OCI-M1 (cell line): ENCODE measurements at places on chromosomes 4 and X.

- DNase-seq: no peak
These were observed 933.9 kb upstream of the EPHA5 start for GRCh38 chr4:66604192-66604591.

DNA sequence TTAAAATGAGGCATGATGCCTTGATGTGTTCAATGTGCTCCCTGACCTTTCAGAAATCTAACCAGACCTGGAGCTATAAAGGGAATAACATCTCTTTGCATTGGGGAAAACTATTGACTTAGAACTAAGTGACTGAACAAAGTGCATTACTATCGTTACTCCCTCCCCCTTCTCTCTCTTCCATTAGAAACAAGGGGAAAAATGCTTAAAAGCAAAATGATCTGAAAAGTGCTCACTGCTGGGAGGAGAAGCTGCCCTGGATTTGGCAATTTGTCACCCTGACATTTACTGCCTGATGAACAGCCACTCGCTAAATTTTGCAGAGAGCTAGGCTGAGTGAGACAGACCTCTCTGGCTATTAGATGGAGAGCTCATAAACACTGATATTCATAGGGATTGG lies 48.6 kb upstream of the PARM1 start:
- no peak for DNase-seq

- no peak for DNase-seq
These were observed 381.9 kb downstream of the PRDM5 start for GRCh38 chr4:120540625-120541024.

GRCh38 chr4:119739796-119740195 lies 111.2 kb upstream of the PDE5A start:
- no peak for DNase-seq

- DNase-seq: peak; percentile 98
These were observed 64.5 kb upstream of the WDR1 start for GRCh38 chr4:10180927-10181744.

GRCh38 chrX:6959006-6959405 lies 188.5 kb upstream of the STS start:
- no peak for DNase-seq

GRCh38 chr4:158581161-158581560 lies 59.5 kb downstream of the RXFP1 start:
- no peak for DNase-seq

DNA sequence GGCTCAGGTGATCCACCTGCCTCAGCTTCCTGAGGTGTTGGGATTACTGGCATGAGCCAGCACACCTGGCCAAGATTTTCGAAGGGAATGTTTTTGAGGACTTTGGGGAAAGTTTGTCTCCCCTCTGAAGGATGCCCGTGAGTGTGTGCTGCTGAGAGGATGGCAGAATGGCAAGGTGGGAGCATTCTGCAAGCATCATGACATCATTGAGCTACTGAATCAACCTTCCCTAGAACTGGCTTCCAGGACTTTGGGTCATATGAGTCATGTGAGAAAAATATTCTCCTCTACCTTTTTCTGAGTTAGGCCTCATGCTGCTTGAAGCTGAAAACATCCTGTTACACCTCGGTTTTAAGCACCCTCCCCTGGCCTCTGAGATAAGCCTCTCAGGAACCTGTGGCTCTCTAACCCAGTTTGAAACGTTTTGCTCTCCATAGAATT lies 31.0 kb downstream of the TMEM131L start:
- DNase-seq: no peak

GRCh38 chrX:19798423-19798822 lies 89.0 kb downstream of the SH3KBP1 start:
- no peak for DNase-seq

DNA sequence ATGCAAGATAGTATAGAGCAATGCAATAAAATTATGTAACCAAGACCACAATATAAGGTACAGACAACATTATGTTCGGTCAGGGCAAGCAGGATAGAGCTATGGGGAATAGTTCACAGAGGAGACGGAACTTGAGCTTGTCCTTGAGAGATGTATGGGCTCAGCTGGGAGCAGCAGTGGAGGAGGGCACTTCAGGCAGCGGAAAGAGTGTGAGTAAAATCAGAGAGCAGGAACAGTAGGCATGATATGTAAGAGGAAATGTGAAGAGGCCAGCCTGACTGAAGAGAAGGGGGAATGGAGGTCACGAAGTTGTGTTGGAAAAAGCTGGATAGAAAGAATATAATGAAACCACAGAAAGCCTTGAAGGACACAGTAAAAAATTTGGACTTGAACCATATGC lies 217.2 kb upstream of the NOCT start:
- DNase-seq: no peak

GRCh38 chrX:125295337-125295736 lies 24.3 kb upstream of the TEX13C start:
- DNase-seq: no peak

GRCh38 chrX:13277539-13277938 lies 42.3 kb downstream of the ATXN3L start:
- no peak for DNase-seq

GRCh38 chr4:16532240-16532970 lies 306.1 kb upstream of the TAPT1 start:
- peak; percentile 6 for DNase-seq

- no peak for DNase-seq
These were observed 628.4 kb downstream of the SPRY1 start for GRCh38 chr4:124025000-124025399.

- DNase-seq: no peak
These were observed 103.3 kb upstream of the CPEB2 start for GRCh38 chr4:14898989-14899388.

DNA sequence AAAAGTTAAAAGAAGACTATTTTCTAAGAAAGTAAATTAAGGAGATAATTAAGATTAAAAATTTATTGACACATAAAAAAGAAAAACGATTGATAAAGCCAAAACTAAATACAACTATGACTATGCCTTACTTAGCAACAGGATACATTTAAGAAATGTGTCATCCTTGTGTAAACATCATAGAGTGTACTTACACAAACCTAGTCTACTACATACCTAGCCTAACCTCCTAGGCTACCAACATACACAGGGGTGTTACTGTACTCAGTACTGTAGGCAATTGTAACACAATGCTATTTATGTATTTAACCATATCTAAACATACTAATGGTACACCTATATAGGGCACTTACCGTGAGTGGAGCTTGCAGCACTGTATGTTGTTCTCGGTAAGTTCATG lies 108.3 kb downstream of the ANXA10 start:
- no peak for DNase-seq

GRCh38 chr4:88722276-88722780 lies 24.7 kb upstream of the NAP1L5 start:
- DNase-seq: no peak

- no peak for DNase-seq
These were observed 16.6 kb downstream of the USO1 start for GRCh38 chr4:75741027-75741426.

GRCh38 chrX:14528629-14529289 lies 577 bp upstream of the GLRA2 start:
- peak; percentile 74 for DNase-seq

DNA sequence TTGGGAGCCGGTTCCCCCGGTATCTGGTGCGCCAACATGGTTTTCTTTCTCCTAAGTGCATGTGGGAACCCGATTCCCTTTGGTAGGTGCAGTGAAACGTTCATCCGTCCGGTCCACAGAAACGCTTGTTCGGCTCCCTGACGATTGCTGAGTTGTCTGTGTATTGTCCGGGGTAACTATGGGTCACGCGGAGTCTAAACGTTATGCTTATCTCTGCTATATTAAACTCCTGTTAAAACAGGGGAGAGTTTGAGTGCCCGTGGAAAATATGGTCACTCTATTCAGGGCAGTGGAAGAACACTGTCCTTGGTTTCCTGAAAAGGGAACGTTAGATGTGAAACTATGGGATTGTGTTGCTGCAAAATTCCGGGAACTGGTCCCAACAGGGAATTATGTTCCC lies 32.4 kb upstream of the MGST2 start:
- DNase-seq: no peak

- DNase-seq: no peak
These were observed 3.8 kb downstream of the MAEA start for GRCh38 chr4:1293531-1293941.

DNA sequence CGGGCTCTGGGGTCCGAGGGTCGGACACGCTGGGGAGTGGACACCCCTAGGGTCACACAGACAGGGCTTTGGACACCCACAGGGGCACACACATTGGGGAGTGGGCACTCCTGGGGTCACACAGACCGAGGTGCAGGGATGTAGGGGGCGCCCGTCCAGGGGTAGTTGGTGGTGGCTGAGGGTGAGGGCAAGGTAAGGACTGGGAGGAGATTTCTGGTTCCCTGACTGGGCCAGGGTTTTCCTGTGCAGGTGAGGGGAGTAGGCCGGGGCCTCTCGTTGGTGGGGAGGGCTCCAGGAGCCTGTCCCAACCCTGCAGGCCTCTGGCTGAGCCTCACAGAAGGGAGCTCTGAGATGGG lies 21.9 kb upstream of the WDR45 start:
- DNase-seq: no peak

GRCh38 chr4:9800848-9801247 lies 19.4 kb downstream of the DRD5 start:
- no peak for DNase-seq

DNA sequence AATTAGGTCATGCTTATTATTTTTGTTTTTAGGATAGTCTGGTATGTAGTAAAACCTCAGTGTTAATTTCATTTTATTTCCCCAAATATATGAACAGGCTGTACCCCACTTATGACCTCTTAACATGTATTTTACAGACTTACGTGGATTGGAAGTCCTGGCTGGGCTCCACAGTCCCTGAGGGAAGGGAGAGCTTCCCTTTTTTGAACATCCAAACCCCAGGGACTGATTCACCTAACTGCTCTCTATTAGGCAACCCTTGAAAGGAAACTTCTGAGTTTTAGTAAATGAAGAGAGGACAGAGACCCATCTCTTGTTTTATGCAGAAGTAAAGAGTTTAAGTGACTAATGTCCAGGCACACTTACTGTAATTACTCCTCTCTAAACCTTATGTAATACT lies 233.1 kb upstream of the SPRY1 start:
- DNase-seq: no peak

GRCh38 chrX:5176766-5177165 lies 1051.9 kb downstream of the NLGN4X start:
- DNase-seq: peak; percentile 8

- DNase-seq: no peak
These were observed 1963.1 kb upstream of the TENM3 start for GRCh38 chr4:180280076-180280475.

DNA sequence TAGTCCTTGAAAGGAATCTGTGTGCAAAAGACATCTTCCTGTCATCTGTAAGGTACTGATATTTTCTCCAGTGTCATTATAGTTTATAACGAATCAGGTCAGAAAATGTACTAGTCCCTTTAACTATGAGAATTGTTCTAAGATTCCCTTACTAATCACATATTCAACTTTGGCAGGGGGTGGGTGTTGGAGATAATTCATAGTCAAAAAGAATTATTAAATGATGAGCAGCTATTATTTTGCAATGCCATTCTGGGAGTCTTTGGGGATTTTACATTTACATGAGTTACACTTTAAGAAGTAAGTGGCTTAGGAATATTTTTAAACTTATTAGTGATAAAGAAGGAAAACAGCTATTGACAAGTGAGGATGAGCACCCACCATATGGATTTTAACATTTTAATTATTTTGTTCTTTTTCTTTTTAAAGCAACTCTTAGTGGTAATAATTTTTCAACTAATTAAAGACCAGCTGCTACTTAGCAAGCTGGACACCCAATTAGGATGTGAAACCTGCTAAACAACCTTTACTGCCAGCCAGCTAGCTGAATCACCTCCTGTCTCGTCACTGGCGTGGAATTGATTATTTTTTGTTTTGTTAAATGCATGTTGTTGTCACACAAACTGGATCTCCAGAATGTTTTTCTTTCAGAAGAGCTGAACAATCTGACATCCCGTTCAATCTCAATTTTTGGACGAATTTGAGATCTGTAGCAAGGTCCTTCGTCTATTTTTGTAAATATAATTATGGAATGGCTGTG lies 219.2 kb downstream of the ARAP2 start:
- DNase-seq: no peak

DNA sequence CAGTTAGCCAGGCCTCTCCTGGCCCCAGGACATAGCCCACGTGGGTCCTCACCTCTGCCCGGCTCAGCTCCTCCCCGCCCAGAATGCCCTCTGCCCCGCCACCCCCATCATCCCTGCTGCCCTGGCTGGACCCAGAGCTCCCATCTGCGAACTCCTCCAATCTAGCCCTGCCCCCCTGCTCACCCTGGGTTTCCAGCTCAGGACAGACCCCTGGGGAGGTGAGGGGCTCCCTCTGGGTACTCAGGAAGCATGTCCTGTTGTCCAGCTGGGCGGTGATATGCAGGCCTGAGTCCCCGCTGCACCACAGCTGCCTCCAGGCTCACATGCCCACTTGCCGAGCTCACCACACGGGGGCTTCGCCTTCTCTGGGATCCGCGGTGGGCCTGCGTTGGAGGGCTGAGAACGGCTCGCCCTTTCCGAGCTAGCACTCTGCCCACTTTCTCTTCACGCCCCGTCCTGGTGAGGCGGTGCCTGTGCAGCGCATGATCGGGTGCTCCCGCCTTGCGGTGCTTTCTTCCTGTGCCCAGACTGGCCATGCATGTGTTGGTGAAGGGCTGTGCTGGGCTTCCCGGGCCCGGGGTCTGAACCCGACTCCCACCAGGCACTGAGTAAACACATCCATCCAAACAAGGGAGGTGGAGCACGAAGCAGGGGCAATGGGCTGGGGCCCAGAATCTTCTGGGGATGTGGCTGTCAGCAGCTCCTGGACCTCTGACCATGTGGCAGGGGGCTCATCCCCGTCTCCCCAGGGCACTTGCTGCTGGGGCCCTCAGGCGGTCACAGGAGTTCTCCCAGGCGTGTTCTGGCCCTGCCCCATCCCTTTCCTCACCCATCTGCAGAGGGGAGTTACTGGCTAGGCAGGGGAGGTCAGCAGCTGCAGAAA lies 74.3 kb downstream of the RGS12 start:
- no peak for DNase-seq

DNA sequence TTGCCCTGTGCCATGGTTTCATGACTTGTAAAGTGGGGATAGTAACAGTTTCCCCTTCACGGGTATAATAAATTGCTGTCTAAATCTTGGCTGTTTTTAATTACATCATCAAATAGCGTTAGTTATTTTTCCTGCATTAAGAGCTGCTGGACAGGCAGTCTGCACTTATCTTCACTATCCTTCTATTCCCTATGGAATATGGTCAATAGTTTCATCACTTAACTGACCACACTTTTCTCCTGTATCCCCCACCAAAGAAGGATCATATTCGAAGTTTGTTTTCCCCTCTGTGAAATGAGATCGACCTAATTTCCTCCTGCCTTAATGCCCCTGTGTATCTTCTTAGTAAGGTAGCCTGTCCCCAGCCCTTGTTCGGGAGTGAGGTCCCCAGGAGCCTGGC lies 133.2 kb downstream of the SHROOM3 start:
- no peak for DNase-seq

DNA sequence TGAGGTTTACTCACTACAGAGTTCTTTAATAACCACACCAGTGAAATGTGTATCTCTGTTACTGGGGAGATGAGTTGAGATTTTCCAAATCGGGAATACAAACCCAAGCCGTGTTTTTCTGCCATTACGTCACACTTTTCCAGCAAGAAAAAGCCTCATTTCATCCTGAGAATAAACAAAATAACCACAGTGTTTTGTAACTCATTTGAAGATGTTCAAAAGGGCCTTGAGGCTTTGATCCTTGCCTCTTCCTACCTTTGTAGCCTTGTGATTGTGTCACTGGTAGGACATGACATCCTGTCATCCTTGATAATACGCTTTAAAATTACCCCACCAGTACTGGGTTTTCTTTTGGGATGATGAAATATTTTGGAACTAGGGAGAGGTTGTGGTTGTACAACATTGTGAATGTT lies 2.9 kb downstream of the USP11 start:
- DNase-seq: no peak

GRCh38 chrX:57951666-57952319 lies 41.5 kb upstream of the ZXDA start:
- no peak for DNase-seq

- DNase-seq: no peak
These were observed 76.4 kb downstream of the CBLL2 start for GRCh38 chrX:22349116-22349515.
